Activated CD4-positive, alpha-beta memory T cell treated with anti-CD3 and anti-CD28 coated beads for 36 hours (primary cell): ENCODE measurements at places on chromosomes 13 and 19.

- peak; percentile 56 for DNase-seq
Observed at GRCh38 chr19:18203408-18203862, 407 bp downstream of the RAB3A start.

DNA sequence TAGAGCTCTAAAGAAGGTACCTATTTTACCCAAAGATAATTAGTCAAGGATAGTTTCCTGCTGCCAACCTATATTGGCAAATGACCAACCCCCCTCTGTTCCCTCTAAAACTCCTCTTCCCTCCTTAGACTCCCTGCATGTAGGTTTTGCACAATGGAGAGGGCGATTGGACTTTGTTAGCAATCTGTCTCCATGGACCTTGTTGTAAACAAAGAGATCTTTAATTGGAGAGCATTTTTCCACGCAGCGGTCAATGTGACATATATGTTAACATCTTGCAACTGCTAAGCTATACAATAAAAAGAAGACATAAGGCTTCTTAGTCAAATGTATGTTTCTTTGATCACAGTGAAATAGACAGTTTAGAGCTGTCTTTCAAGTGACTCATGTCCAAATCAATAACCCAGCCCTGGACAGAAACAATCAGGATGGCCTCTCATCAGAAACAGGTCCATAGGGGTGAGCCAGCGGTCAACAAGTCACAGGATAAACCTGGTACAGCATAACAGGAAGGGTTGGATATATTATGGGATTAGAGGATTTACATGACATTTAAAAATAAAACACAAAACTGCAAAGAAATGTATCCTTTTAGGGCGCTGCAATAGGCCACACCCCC is 69.7 kb upstream of the UBL3 start:
- DNase-seq: no peak

- no peak for DNase-seq
Observed at GRCh38 chr13:35285677-35286076, 190.8 kb downstream of the MAB21L1 start.

- DNase-seq: peak; percentile 66
Observed at GRCh38 chr19:16594681-16595091, 22.5 kb upstream of the SLC35E1 start.

DNA sequence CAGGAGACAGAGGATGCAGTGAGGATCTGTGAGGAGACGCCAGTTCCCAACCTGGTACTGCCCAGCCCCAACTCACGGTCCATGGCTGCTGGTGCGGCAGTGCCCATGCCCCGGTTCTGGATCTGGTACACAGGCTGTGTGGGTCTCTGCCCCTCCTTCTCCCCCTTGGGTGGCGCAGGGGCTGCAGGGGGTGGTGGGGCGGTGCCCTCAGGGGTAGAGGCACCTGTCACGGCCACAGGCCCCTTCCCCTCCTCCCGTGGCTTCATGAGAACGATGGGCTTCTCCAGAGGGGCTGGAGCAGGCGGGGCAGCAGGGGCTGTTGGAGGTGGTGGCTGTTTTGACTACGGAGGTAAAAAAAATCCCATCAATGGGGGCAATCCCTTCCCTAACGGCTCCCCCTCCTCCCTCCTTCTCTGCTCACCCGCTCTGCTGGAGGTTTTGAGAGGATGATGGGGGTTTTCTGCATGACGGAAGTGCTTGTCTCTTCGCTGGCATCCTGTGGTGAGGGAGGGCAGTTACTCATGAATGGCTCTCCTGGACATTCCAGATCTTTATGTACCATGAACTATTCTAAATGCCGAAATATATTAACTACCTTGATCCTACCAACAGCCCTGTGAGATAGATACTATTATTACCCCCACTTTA is 7.1 kb downstream of the SMG9 start:
- peak; percentile 54 for DNase-seq

DNA sequence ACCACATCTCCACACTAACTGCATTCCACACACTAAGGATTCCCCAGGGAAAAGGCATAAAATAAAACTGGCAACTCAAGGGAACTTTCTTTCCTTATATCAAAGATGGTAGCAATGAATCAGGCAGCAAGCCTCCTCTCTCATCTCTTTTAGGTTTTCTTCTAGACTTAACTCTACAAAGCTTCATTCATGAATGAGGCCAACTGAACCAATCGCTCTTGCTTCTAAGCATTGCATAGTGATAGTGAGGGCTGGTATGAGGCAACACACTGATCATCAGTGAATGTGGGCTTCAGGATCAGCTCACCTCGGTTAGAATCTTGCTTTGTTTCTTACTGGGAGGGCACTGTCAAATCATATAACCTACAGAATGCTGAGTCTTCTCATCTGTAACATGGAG is 1090.7 kb upstream of the MIR17HG start:
- no peak for DNase-seq

DNA sequence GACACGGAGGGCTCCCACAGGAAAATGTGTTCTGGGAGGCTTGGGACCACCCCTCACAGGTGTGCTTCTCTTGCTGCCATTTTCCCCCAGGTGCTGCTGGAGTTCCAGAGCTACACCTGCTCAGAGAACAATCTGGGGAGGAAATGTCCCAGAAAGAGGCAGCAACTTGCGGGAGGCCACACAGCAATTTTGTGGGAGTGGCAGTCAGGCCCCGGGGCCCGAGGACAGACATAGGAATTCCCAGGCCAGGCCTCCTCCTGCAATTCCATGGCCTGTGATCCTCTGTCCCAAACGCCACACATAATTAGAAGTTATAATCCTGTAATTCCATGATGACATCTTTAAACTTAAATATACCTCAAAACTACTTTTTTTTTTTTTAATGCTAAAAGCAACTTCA is 1.8 kb downstream of the RHPN2 start:
- no peak for DNase-seq

- no peak for DNase-seq
Observed at GRCh38 chr13:46197299-46198048, 14.3 kb upstream of the LRRC63 start.

DNA sequence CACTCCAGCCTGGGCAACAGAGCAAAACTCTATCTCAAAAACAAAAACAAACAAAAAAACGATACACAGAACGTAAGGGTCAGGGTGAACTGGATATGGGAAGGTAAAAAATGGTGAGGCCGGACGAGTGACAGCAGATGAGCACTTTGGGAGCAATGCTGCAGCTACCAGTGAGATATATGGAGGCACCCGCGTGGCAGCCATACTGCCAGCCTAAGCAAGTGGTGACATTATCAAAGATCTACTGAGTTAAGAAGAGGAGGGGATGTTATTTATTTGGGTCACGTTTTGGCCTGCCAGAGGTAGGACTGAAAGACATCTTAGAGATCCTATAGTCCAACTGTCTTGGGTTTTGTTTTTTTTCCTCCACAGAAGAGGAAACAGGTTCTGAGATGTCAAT is 14.2 kb downstream of the TIMM13 start:
- no peak for DNase-seq
